ENCODE measurements at places on chromosomes 6 and 20.

DNA sequence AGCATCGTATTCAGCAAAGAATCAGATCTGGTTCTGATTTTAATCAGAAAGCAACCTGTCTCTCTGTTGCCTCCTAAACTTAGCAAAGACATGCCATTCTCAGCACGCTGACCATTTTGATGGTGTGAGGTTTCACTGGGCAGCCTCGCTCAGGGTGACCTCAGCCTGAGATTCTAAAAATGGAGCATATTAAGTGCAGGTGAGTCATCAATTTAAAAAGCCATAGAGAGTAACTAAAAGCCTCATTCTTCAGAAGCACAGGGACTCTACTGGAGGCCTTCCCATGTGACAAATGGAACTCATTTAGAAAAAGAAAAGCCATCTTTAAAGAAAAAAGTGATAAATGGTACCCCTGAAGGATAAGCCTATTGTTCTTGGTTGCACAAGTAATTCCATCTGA is 91.3 kb downstream of the FILIP1 start:
- DNase-seq = no peak

- DNase-seq = no peak
Measured at GRCh38 chr20:11378252-11378651, 539.4 kb upstream of the BTBD3 start.

DNA sequence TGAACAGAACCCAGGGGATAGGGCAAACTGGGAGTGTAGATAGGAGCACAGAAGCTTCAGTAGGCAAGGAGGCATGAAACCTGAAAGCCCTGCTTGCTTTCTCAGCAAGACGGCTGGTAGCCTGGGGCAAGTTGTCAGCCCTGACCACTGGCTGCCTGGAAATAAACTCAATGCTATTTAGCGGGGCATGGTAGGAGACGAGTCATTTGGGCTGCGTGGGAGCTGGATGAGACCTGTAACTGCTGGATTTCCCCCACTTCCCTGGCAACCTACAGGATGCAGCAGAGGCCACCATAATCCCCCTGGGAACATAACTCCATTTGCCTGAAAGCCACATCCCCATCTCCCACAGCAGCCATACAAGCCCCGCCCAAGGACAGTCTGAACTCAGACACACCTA is 332.6 kb upstream of the TBX18 start:
- no peak for DNase-seq

- no peak for DNase-seq
Measured at GRCh38 chr6:79833264-79833963, 113.9 kb downstream of the ELOVL4 start.

DNA sequence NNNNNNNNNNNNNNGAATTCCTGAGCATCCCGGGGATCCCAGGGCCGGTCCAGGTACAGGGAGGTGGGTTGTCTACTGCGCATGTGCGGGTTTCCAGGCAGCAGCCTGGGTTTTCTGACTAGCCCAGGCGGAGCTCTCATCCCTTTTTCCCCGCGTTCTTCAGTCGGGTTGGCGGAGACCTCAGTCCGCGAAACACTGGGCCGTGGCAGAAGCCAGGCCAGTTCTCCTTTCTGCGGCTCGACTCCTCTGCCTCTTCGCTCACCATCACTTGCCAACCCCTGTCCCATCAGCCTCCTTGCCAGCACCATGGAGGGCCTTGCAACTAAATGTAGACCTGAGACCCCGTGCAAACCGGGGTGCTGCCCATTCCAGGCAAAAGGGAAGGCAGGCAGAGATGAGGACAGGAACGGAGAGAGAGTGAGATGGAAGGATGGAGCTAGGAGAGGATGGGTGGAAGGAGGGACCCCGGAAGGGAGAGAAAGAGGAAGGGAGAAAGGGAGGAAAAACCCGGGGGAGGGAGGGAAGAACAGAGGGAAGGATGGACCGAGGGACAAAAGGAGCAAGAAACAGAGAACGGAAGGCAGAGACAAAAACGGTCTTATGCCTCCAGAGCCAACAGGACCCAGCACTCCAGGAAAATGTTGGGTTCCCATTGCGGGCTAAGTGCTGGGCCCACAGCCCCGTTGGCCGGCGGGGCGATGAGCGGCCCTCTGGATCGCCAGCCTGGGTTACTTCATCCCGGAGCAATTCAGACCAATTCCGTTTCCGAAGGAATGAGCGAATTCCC is 445.4 kb upstream of the DEFB115 start:
- no peak for DNase-seq

DNA sequence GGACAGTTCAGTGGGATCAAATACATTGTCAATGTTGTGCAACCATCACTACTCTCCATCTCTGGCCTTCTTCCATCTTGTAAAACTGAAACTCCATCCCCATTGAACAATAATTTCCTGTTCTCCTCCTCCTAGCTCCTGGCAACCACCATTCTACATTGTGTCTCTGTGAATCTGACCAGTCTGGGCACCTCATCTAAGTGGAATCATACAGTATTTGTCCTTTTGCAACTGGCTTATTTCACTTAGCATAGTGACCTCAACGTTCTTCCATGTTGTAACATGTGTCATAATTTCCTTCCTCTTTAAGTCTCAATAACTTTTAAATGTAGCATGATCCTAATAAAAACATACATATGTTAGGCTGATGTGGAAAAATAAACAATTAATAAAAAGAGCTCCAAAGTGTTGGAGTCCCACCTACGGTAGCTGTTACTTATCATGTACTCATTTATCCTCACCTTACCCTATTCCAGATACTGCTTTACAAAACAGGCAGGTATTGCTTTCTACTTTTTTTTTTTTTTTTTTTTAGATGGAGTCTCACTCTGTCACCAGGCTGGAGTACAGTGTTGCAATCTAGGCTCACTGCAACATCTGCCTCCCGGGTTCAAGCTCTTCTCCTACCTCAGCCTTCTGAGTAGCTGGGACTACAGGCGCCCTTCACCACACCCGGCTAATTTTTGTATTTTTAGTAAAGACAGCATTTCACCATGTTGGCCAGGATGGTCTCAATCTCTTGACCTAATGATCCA is 91.9 kb downstream of the TNFAIP3 start:
- DNase-seq = no peak

DNA sequence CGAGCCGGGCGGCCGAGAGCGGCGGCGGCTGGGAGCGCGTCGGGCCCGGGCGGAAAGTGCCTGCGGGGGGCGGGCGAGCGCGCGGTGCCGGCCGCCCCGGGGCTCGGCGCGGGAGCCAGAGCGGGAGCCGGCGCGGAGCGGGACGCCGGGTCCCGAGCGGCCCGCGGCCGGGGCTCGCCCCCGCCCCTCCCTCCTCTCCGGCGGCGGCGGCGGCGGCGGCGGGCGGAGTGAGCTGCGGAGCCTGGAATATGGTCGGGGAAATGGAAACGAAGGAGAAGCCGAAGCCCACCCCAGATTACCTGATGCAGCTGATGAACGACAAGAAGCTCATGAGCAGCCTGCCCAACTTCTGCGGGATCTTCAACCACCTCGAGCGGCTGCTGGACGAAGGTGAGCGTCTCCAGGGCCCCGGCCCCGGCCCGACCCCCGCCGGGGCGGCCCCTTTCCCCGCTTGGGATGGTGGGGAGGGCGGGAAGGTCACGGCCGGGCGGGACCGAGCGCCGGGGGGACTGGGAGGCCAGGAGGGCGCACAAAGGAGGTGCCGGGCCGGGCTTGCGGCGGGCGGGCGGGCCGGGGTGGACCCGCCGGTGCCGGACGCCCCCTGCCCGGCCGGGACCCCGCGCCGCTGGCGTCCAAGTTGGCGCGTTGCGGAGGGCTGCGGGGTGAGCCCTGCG is 565 bp downstream of the QKI start:
- no peak for DNase-seq

DNA sequence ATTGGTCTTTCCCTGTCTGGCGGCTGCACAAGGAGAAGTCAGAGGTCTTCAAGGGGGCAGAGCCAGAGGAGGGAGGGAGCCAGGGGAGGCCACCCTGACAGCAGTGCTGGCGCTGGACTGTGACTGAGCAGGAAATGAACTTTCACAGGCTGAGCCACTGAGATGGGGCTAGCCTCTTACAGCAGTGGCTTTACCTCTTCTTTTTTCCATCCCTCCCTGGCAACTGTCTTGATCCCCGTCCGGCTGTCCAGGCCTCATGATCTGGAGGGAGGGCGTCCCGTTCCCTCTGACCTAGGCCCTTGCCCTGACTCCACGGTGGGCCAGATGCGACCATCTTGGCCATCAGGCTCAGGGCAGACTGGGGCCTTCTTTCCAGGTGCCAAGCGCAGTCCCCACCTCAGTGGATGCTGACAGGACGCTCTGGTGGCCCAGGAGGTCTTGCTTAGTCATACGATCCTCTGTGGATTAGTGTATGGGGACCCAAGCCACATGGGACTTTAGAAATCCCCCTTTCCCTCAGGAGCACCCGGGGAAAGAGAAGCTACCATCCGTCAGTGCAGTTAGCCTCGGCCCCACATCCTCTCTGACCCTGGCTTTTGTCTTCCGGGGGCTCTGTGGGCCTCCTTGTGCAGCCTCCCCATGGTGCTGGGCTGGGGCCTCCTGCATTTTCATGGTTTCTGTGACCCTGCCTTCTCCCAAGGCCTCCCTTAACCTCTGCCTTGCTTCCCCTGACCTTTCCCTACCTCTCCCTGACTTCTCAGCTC is 57.4 kb upstream of the CCDC167 start:
- DNase-seq = no peak

- no peak for DNase-seq
Measured at GRCh38 chr6:39228111-39228971, 934 bp downstream of the KCNK5 start.

- no peak for DNase-seq
Measured at GRCh38 chr6:40485795-40486194, 101.4 kb downstream of the LRFN2 start.

DNA sequence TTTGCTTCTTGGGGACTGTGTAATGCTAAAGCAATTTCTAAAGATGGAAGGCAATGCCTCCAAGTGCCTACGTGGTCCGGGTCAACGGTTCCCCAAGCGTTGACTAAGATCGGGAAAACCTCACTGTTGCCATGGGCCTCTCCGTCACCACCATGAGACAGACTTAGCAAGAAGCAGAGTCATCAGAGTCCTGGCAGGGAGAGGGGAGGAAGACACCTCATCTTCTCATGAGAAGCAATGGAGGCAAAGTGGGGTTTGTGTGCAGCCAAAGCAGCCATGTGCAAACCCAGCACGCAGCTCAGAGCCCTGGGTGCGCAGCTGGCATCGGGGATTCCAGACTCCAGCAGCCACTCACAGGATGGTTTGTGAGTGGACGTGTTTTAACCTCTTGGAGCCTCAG is 111.4 kb downstream of the SYNDIG1 start:
- no peak for DNase-seq

- no peak for DNase-seq
Measured at GRCh38 chr6:93266116-93266817, 153.1 kb downstream of the EPHA7 start.

DNA sequence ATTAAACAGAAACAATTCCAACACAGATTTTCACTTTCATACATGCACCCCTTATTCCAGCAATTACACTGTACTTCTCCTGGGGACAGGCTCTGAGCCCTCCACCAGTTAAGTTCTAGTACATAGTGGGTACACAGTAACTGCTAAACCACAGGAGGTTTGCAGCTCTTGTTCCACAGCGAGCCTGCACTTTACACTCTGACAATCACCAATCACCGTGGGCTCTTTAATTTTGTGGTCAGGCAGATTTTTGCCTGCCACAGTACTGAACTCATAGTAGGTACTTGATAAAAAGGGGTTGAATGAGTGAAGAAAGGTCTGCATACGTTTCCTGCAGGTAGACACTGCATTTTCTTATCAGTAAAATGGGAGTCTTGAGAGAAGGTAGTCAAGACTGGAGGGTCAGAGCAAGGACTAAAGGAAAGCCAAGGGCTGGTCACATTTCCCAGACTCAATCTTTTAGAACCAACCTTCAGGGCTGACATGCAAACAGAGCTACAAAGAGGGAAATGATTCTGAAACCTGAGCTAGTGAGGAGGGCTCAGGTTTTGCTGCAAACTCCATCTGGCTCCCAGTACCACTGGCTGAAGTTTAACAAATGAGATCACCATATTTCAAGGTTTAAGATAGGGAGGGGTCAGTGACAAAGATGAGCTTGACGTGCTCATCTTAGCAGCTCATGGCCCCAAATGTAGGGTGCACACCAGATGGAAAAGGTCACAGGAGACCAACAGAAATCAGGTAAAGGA is 404.6 kb downstream of the BTBD9 start:
- no peak for DNase-seq

GRCh38 chr20:38791291-38791690 is 14.2 kb upstream of the PPP1R16B start:
- DNase-seq = no peak

GRCh38 chr20:12698817-12699216 is 310.0 kb upstream of the SPTLC3 start:
- DNase-seq = no peak

DNA sequence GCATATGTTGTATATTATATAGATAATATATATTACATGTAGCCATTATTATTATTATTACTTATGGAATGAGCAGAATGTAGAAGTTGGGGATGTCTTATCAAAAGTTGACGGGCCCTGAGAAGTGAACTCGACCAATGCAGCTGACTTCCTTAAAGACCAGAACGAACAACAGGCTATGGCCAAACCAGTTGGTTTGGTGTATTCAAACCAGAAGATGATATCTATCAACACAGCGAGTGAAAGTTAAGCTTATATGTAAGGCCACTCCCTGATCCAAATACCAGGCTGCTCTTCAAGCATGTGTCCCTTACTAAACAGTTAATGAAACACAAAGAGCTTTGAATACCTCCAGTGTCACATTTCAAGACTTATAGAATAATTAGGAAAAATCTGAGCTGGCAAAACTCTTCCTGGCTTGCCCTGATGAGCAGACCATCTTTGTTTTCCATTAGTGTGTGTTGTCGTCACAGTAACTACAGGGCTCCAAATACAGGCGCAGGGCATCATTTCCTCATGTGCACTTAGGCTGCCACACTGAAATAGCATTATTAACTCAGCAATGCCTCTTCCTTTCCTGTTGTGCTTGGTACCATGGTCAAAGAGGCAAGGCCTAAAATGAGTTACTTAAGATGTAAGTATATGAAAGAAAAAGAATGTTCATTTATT is 6.6 kb downstream of the FILIP1 start:
- DNase-seq = no peak

GRCh38 chr6:121237859-121238258 is 96.4 kb downstream of the TBC1D32 start:
- no peak for DNase-seq

DNA sequence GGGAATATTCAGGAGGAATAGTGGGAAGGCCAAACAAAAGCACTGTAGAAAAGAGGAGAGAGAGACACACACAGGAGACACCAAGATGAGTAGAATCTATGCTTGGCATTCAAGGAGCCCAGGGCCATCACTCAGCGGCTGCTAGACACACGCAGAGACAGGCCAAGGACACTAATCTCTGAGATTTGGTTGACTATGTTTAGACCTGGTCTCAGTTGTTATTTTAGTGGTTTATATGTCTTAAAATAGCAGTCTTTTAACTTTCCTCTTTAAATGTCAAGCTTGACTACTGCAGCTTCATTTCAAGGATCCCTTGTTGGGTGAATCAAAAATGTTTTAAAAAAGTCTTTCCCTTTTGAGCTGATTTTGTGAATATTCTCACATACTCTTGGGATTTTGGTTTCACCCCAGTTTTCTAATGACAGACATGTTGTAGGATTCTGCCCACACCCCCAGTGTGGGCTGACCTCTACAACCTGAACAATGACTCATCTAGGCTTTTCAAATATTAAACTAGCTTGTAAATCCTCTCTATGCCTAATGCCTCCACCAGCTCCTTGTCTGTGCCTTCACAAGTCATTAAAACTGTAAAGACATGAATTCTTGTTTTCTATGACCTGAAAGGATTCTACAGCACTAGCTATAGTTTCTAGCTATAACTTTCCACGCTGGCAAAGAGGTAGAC is 142.7 kb upstream of the EXOC2 start:
- no peak for DNase-seq

GRCh38 chr6:116046737-116047136 is 14.0 kb downstream of the FRK start:
- no peak for DNase-seq
